ENCODE measurements at places on chromosomes 5 and 9.
A peak's percentile ranks its signal among the peaks of the same experiment; 100 is the strongest.

GRCh38 chr9:70420441-70421271, 6.2 kb upstream of the KLF9 start:
- no peak for DNase-seq

DNA sequence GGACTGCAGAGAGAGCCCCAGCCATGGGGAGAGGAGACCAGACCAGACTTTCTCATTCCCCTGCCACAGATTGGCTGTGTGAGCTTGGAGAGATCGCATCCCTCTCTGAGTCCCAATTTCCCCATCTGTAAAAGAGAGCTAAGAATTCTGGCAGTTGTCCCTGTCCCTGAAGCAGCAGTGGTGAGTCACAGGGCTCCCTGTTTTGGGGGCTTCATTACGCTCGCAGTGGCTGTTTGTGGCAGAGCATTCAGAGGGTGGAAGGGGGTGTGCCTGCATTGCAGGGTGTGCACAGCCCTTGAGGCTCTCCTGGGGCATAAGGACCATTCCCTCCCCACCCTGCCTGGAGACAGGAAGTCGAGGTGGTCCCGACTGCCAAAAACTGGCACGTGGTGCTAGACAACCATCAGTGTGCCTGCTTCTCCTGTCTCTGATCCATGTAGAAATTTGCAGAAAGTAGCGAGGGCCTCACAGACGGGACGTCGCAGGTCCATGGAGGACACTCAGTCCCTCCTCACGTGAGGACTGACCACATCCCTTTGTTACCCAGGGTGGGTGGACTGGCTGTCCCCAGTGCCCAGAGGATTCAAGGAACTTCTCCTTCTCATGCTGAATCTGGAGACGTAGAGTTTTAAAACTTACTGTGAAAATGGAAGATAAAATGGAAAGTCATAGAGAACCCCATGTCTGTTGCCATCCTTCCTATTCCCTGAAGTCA, 35.3 kb downstream of the HRH2 start:
- DNase-seq, result no peak

GRCh38 chr5:139658501-139658927, 10.4 kb downstream of the CXXC5 start:
- DNase-seq, result peak; percentile 32

- no peak for DNase-seq
These were observed at the start of gene SH3TC2 for GRCh38 chr5:149063017-149063687. Gene SH3TC2, minus strand, starts transcription at chr5:149063062. Its CDS starts 40 bp downstream, at chr5:149063022.

DNA sequence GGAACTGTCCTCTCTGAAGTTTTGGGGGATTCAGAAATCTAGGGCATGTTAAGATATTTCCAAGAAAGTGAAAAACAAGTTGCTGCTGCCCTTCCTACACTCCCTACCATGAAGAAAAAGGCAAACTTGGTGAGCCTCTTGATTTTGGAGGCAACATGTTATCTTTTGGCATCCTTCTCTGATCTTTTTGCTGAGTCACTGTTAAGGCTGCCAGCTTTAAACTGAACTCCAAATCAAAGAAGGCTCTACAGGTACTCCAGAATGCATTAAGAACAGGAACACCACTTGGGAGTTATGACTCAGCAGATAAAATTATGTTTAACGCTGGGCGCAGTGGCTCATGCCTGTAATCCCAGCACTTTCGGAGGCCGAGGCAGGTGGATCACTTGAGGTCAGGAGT, 24.0 kb downstream of the PCDHB15 start:
- no peak for DNase-seq

- DNase-seq, result no peak
These were observed 7.8 kb upstream of the RUSC2 start for GRCh38 chr9:35482071-35482470.

GRCh38 chr5:81506900-81507588, 113.1 kb upstream of the ACOT12 start:
- DNase-seq, result peak; percentile 79

DNA sequence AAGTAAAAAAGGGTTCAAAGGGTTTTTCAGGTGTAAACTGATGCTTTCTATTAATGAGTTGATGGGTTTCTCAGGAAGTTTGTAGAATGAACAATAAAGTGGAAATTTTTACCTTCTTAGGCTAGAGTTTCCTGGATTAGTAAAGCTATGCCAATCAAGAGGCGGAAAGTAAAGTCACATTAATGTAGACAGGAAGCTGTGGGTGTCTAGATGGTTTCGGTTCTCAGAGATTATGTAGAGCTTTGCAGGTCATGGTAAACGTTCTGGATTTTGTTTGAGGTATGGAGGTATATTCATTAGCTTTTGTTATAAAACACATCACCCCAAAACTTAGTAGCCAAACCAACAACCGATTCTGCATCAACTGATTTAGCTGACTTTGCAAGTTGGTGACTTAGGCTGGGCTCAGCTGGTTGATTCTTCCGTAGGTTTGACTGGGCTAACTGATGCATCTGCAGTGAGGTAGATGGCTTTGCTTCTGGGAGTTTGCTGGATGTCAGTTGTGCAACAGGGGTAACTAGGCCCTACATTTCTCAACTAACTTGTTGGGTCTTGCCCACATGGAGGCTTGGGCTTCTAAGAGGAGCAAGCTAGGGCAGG, 273.8 kb downstream of the MSX2 start:
- no peak for DNase-seq

- DNase-seq, result no peak
These were observed 21.9 kb upstream of the NSMF start for GRCh38 chr9:137480686-137481683.

GRCh38 chr5:111224561-111225345, 569 bp downstream of the CAMK4 start:
- DNase-seq, result no peak

- no peak for DNase-seq
These were observed 118.2 kb upstream of the TXNDC8 start for GRCh38 chr9:110455860-110456259.

Data from B cell (primary cell).